ENCODE measurements at places on chromosomes 7 and 10. TPM values are rescaled to one million over a fixed set of nuclear protein-coding genes. Genes with fewer than 3 reads are reported as not detected.

The CALML5 gene
- not detected for total RNA-seq

The VPS37D gene
- 5.7 TPM for total RNA-seq

The AKR1C1 gene
- total RNA-seq: 321 TPM

The SPDYE2B gene
- not detected for total RNA-seq

The KCP gene
- 0.14 TPM for total RNA-seq

The CNNM1 gene
- total RNA-seq: 0.09 TPM

The FKBP6 gene
- not detected for total RNA-seq

The HABP2 gene
- total RNA-seq: not detected

The DHTKD1 gene
- total RNA-seq: 20.5 TPM

Data from smooth muscle cell of bladder (primary cell).